Activated T-helper 2 cell treated with anti-CD3 and anti-CD28 coated beads, Interferon-gamma antibody, Interleukin-2, Interleukin-4, amounts not matched to agents 10 μg/mL and 5 μg/mL and 100 μg/mL, durations not matched to agents 14 hours and 24 hours and 36 hours (primary cell): ENCODE measurements at places on chromosomes 2 and 18. TPM values are rescaled to one million over a fixed set of nuclear protein-coding genes. Genes with fewer than 3 reads are reported as not detected.

FSHR gene
- not detected in 2 replicates for total RNA-seq

GRCh38 chr2:63272560-63272959 is 221.9 kb downstream of the OTX1 start:
- no peak for DNase-seq

ITGB6 gene
- not detected in 2 replicates for total RNA-seq

SPP2 gene
- total RNA-seq: not detected in 2 replicates

KCNG2 gene
- total RNA-seq: not detected in 2 replicates

DNA sequence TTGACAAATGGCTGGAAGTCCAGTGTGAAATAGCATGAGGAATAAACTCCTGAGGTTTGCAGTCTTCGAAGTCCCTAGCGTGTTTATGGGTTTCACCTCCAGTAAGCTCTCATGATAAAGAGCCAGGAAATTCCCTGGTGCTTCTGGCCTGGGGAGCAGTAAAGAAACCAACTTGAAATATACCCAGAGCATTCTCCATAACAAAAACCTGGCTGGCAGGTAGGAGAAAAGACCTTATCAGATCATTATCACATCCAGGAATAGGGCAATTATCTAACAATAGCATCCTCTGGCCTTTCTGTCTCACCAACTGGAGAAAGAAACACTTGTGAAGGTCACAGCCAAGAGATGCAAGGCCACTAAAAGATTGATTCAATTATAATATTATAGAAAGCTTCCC is 513.6 kb upstream of the LRRTM4 start:
- DNase-seq: no peak
